Large intestine (tissue), 12 donors: ENCODE measurements at places on chromosomes 12 and 14. TPM values are rescaled to one million over a fixed set of nuclear protein-coding genes. Genes with fewer than 3 reads are reported as not detected.
A peak's percentile ranks its signal among the peaks of the same experiment; 100 is the strongest.

DNA sequence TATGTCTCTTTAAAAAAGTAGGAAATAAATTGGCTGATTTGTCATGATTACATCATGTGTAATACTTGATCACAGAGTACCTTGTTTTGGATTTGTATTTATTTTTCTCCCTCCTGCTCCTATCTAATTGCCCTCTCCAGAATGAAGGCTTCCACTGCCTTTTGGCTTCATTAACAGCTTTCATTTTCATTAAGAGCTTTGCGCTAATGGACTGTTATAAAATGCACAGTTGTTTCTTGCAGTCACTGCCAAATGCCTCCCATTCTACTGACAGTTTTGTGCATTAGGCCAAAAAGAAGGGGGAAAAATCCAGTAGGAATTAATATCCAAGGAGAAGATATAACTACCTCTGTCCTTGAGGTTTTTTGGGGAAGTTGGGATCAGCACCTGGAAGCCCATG, 159.2 kb downstream of the NRXN3 start:
- DNase-seq = no peak

- peak; percentile 71 for DNase-seq
These were observed 50.6 kb downstream of the RFX4 start for GRCh38 chr12:106633451-106633823.

GRCh38 chr12:67430708-67431335, 161.7 kb downstream of the CAND1 start:
- DNase-seq = no peak

TRHDE gene
- 14.2 TPM for polyA plus RNA-seq

CCDC198 gene
- 90.7 TPM for polyA plus RNA-seq
